ENCODE measurements at places on chromosomes 2 and 18.
A peak's percentile ranks its signal among the peaks of the same experiment; 100 is the strongest.

- DNase-seq: no peak
Observed at GRCh38 chr2:161146209-161146775, 13.9 kb upstream of the TANK start.

DNA sequence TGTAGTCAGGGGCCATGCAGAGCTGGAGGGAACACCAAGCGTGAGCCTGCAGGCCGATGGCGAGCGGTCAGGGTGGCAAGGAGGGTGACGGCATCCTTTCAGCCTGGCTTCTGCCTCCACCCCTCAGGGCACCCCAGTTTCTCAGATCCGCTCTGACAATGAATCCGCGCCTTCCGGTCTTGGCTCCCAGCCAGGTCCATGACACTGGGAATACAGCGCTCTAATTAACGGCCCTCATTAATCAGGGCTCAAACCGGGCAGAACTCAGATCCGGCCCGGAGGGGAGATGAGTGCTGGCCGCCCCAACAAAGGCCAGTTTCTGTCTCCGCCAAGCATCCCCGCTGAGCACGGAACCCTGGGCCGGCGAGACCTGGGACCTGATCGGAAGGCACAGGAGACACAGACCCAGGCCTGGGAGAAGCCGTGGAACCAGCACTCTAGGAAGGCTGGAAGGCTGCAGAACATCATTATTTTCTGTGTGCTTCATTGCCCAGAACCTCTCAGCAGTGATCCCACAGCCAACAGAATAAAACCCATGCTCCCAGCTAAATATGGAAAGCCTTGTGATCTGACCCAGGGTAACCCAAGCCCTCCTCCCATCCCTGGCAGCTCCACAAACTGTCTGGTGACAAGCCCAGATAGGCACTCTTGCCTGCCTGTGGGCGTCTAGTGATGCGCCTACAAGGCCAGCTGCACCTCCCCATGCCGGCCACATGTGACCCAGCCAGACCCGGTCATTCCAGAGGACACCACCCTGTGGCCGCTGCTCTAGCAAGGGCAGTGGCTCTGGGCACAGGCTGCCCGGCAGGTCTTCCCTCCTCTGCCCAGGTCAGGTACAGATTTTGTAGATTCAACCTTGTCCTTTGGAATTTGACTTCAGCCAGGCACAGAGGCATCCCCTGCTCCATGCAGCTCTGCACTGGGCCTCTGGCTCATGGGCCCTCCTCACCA is 438.7 kb upstream of the MYT1L start:
- DNase-seq: peak; percentile 42

DNA sequence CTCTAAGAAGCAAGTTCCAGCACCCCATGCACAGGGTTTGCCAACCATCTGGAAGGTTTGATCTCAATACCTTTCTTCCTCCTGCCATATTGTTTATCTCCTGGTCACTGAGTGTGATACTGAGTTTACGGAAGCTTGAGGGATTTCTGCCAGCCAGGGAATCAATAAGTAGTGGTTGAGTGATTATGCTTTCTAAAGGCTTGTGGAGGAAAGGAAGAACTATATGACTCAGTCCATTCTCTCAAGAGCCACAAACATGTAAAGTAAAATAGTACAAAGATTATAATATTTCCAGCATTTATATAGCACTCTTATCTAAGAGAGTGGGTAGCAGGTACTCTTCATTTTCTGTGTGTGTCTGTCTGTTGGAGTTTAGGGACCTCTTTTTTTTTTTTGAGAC is 49.2 kb downstream of the SLC4A3 start:
- no peak for DNase-seq

- no peak for DNase-seq
Observed at GRCh38 chr2:184620367-184620766, 22.0 kb downstream of the ZNF804A start.

DNA sequence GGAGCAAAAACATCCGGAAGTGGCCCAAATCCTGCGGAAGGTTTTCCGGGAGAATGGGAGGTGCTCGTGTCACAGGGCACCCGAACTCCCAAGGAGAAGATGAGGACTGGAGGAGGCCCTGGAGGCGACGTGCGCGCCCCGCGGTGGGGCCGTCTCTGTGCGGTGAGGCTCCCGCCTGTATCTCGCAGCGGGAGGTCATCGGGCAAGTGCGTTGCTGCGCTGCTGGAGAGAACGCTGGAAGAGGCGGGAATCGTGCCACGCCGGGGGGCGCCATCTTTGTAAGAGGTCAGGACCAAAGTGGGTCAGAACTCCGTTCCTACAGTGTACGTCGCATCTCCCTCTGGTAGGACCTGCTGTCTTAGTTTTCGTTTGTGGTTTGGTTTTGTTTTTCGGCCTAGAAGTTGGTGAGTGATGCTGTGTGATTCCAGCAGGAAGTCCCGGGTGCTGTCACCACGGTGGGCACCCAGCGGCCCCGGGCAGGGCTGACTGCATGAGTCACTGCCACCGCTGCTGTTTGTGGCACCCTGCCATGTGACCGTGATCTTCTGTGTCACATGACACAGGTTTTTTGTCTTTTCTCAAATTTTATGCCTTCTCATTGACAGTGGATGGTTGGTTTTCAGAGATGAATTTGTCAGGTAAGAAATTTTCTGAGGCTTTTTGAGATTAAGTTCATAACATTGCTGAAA is 21.5 kb upstream of the ATP9B start:
- DNase-seq: no peak

GRCh38 chr2:241541564-241542277 is 16.8 kb upstream of the BOK start:
- DNase-seq: no peak

DNA sequence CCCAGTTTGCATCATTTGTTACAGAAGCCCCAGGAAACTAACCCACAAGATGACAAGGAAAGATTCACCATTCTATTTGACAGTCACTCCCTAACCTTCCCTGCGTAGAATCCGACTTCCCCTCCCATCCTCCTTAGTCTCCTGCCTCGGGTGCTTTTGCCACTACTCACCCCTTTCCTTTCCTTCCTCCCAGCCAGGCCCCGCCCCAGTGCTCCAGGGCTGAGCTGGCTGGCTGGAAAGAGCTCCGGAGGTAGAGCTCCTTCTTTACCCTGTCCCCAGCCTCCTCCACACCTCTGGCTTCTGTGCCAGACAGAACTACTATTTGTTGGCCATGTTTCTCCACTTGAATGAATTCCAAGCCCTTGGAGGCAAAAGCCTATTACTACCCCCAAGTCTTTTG is 317.6 kb upstream of the NCKAP5 start:
- DNase-seq: no peak

GRCh38 chr18:8960740-8961657 is 141.5 kb upstream of the NDUFV2 start:
- no peak for DNase-seq

DNA sequence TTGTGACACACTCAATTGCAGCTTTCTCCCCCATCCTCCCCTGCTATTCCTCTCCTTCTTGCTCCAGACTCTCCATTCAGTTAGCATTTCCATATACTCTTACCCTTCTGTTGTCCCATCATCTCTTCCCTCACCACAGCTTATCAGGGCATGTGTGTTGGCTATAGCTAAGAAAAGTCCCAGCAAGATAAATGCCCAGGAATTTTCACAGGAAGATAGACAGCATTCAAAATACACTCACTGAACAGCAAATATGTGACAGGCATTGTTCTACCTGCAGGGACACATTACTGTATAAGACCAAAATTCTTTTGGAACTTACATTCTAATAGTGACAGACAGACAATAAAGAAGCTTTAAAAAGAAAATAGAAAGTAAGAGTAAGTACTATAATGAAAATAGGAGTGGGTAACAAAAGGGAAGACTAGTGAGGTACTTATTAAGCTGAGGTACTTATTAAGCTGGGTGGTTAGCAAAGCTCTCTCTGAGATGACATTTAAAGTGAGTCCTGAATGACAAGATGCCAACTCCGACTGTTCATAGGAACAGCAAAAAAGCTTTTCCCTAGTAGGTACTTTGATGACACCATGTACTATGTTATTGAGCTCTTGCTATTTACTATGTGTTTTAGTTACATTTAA is 86.2 kb downstream of the CHN1 start:
- DNase-seq: no peak

- no peak for DNase-seq
Observed at GRCh38 chr2:128641421-128642080, 322.9 kb upstream of the HS6ST1 start.

GRCh38 chr2:129880309-129880708 is 99.2 kb upstream of the RAB6C start:
- no peak for DNase-seq

DNA sequence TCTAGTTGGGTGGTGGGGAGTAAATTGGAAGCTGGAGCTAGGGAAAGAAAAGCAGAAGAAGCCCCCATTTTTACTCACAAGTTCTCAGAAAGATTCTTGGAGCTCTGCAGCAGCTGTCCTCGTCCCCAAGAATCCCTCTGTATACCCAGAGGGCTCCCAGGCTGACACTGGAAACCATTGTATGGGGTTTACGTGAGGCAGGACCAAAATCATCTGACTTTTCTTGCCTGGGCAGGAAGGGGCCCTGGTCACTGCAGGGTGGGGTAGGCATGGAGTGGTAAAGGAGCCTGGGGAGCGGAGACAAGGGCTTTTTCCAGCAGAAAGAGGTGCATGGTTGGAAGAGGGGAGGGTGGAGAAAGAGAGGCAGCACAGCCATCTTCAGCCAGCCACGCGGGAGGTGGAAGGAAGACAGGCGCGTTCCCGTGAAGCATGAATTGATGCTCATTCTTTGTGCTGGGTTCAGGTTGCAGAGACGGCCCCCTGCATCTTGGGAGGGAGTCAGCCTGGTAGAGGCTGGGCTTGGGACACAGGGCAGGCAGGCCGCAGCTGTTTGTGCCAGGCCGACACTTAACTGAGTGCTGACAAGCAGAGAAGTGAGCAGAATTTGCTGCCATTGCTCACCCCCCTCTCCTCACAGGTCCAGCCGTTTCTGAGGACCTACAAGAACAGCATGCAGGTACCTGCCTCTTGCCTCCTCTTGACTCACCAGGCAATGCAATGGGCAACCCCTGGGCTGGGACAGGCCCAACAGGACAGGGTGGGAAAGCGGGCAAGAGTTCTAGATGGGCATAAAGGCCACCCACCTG is 94.8 kb downstream of the PLB1 start:
- DNase-seq: no peak

DNA sequence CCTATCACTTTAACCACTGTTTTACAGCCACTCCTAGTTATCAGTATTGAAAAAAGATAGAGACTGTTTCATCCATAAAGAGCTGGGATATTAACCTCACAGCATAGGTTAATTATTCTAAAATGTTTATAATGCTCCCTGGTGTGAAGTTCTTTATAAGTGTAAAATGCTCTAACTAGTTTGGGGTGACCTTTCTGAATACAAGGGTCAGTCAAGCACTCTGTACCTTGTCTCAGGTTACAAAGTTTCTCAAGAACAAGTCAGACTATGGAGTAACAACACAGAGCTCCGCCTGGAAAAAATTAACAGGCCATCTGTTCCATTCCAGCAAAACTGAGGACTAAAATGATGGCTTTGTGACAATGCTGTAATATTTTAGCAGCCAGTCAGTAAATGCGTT is 107.4 kb downstream of the NOL4 start:
- no peak for DNase-seq

GRCh38 chr2:174059178-174059883 is 94.2 kb upstream of the SP3 start:
- DNase-seq: no peak

GRCh38 chr2:51516667-51517066 is 484.7 kb upstream of the NRXN1 start:
- no peak for DNase-seq

Data from putamen (tissue), 1 donor.